ENCODE measurements at places on chromosomes 4 and X. TPM values are rescaled to one million over a fixed set of nuclear protein-coding genes. Genes with fewer than 3 reads are reported as not detected.

UBE2A gene
- 23.7 TPM for total RNA-seq

ETDA gene
- total RNA-seq: not detected

SPIN2A gene
- 0.13 TPM for total RNA-seq

CCDC158 gene
- total RNA-seq: under 0.01 TPM

- no peak for DNase-seq
Observed at GRCh38 chrX:106949366-106949765, 29.2 kb downstream of the CLDN2 start.

DNA sequence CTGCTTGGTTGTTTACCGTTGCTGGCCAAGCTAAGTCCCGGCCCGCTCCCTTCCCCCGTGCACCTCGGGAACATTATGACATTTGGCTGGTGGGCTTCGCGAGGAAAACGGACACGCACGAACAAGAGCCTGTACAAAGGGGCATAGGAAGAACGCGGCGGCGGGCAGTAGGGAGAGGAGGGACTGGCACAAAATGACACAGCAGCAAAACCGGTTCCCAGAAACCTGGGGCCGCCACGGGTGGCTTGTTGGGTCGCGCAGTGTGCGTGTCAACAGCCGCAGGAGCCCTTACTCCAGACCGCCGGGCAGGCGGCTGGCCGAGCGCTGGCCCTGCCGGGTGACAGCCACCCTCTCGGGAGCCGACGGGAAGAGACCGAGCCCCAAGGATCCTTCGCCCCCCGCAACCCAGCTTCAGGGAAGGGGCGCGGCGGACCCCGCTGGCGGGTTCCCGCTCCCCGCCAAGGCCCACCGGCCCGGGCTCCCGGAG is 1.6 kb upstream of the LIN54 start:
- peak; percentile 19 for DNase-seq

DNA sequence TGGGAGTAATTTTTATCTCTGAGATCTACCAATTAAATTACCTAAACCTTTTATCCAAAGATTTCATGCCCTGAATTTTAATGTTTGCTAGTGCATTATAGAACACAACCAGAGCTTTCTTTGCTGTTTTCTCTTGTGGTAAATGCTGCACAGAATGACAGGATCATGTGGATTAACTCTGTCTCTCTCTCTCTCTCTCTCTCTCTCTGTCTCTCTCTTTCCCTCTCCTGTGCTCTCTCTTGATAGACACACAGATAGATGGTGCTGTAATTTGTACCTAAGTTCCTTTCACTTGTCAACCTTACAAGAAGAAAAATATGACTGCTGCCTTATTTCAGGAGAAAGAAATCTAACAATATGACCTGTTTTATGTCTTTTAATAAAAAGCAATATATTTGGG is 211.2 kb upstream of the WDFY3 start:
- no peak for DNase-seq

- peak; percentile 17 for DNase-seq
Observed at GRCh38 chrX:10744007-10744406, 123.6 kb upstream of the MID1 start.

- DNase-seq: no peak
Observed at GRCh38 chr4:184358521-184359232, 115.7 kb downstream of the IRF2 start.

- DNase-seq: no peak
Observed at GRCh38 chrX:47613082-47613481, 6.6 kb downstream of the SYN1 start.

DNA sequence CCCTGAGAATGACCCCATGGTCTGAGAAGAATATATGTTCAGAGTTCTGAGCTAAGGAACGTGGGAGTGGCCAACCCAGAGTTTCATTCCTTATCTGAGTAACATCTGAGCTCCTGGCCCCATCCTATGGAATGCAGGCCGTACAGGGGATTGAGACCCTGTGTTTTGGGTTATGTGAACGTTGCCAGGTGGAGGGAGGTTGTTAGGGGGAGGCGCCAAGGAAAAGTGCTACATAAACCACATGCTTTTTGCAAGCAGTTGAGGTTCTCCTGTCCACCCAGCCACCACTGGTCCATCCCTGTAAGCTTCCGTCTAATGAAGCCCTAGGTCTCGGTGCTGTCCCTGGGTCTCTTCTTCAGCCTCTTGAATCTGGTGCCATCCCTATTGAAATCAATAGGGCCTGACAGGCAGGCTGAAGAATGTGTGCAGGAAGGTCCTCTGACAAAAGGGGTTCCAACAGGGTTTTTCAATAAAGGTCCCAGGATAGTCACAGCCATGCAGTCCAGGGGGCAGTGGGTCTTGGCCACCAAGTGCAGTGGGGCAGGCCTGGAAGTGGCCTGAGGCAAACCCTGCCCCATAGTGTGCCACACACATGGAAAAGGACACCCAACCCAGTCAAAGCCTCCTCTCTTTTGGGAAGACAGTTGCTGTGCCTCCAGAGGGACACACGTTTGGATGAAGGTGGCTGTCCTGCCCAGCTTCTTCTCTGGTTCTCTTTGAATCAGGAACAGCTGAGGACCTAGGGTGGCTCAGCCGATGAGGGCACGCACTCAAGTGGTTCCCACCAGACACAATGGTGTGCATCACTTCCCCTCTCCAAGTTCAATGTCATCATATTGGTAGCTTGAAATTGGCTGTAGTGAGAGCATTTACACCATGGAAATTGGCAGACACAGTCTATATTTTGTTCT is 53.5 kb downstream of the HTRA3 start:
- DNase-seq: no peak

DNA sequence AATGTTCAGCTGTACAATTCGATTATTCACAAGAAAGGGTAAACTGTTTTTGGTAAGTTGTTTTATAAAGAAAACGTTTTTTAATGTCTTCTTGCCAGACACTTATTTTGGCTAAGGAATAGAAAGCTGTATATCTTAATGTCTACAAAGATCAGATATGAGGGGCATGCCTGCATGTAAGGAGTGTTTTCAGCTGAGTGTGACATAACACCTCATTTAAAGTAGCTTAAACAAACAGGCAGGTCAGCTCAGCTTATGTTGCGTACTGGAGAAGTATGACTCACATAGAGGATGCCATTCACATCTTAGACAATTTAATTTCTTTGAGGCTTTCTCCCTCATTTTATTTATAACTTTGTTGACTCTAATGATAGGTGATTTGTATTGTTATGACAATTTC is 30.4 kb downstream of the LAMTOR3 start:
- DNase-seq: peak; percentile 71

- no peak for DNase-seq
Observed at GRCh38 chrX:150664290-150664689, 28.9 kb upstream of the MTMR1 start.

GRCh38 chr4:10153161-10153560 is 36.6 kb upstream of the WDR1 start:
- DNase-seq: no peak

GRCh38 chrX:104391906-104392305 is 137.2 kb upstream of the ESX1 start:
- DNase-seq: no peak

GRCh38 chrX:38154340-38154739 is 66.3 kb downstream of the SRPX start:
- no peak for DNase-seq
